ENCODE measurements at places on chromosomes 16 and 17. TPM values are rescaled to one million over a fixed set of nuclear protein-coding genes. Genes with fewer than 3 reads are reported as not detected.

Gene PTGES3L
- 0.32 TPM for polyA plus RNA-seq

Gene TADA2A
- polyA plus RNA-seq: 8.2 TPM

Gene ABCC3
- 57.9 TPM for polyA plus RNA-seq

DNA sequence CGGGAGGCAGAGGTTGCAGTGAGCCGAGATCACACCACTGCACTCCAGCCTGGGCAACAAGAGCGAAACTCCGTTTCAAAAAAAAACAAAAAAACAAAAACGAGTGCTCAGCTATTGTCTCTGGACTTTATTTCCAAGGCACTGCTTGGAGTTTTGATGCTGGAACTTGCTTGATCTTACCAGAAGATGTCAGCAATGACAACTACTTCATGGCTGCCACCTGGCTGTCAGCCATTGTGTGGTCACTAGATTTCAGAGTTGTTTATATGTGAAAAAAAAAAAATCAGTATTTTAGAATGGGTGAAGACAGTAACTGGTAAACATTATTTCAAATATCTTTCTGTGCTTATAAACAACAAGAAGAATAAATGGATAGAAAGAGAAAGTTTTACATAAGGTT is 26.3 kb upstream of the OR4D1 start:
- H3K27ac ChIP-seq: no peak overlapping the region
- H3K4me3 ChIP-seq: no peak overlapping the region
- no peaks in the 10 kb centered on the region for H3K36me3 ChIP-seq
- H3K4me1 ChIP-seq: no peaks in the 10 kb centered on the region
- H3K27me3 ChIP-seq: no peaks in the 10 kb centered on the region

- H3K27ac ChIP-seq: peak overlapping the region; percentile 33
- H3K27me3 ChIP-seq: no peaks in the 10 kb centered on the region
- DNase-seq: no peak
- no peaks in the 10 kb centered on the region for H3K36me3 ChIP-seq
These were observed 38.2 kb upstream of the GSE1 start for GRCh38 chr16:85574672-85575475.

GRCh38 chr16:4944333-4945281 is 7.7 kb upstream of the PPL start:
- peaks cover 32% of the 10 kb centered on the region for H3K4me1 ChIP-seq
- H3K27me3 ChIP-seq: no peaks in the 10 kb centered on the region
- H3K36me3 ChIP-seq: no peaks in the 10 kb centered on the region
- H3K27ac ChIP-seq: no peak overlapping the region
- no peak overlapping the region for H3K4me3 ChIP-seq
- DNase-seq: peak; percentile 73

DNA sequence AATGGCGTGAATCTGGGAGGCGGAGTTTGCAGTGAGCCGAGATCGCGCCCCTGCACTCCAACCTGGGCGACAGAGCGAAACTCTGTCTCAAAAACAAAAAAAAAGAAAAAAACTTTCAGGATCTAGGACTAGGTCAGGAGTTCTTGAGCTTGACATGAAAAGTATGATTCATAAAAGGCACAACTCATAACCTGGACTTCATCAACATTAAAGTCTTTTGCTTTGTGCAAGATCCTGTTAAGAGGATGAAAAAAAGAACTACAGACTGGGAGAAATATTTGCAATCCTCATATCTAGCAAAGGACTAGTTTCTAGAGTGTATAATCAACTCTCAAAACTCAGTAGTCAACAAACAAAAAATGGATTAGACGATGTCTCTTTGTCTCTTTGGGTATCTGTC is 40.0 kb downstream of the TBC1D16 start:
- H3K27me3 ChIP-seq: no peaks in the 10 kb centered on the region
- no peaks in the 10 kb centered on the region for H3K36me3 ChIP-seq
- peaks cover 68% of the 10 kb centered on the region for H3K4me1 ChIP-seq
- H3K27ac ChIP-seq: no peak overlapping the region

GRCh38 chr16:50295541-50296132 is 29.3 kb downstream of the ADCY7 start:
- H3K4me3 ChIP-seq: no peak overlapping the region
- H3K27me3 ChIP-seq: no peaks in the 10 kb centered on the region
- no peak overlapping the region for H3K27ac ChIP-seq
- no peaks in the 10 kb centered on the region for H3K4me1 ChIP-seq

Measured in CD14-positive monocyte (primary cell).